ENCODE measurements at places on chromosomes 1 and 21. TPM values are rescaled to one million over a fixed set of nuclear protein-coding genes. Genes with fewer than 3 reads are reported as not detected.

The SEMA6C gene
- total RNA-seq = 6.9 TPM

The MYOC gene
- total RNA-seq = 1.7 TPM

The CHAF1B gene
- 0.55 TPM for total RNA-seq

- no peaks in the 10 kb centered on the region for H3K36me3 ChIP-seq
- peaks cover 7% of the 10 kb centered on the region for H3K4me1 ChIP-seq
- DNase-seq = no peak
- no peak overlapping the region for H3K27ac ChIP-seq
- H3K4me3 ChIP-seq = no peak overlapping the region
- H3K27me3 ChIP-seq = no peaks in the 10 kb centered on the region
Observed at GRCh38 chr1:171917331-171917730, 76.0 kb downstream of the DNM3 start.

DNA sequence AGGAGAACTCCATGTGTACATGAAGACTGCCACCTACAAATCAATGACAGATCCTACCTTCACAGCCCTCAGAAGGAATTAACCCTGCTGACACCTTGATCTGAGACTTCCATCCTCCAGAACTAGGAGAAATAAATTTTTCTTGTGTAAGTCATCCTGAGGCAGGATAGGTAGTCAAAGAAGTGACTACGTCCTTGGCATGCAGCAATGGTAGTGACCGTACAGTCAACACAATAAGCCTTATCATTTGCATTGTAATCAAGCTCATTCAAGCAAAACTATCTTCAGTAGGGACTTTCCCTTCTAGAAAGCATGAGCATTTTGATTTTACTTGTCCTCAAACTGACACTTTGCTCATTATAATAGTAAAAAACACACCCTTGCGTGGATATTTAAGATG lies 64.0 kb upstream of the KCNK1 start:
- H3K36me3 ChIP-seq = no peaks in the 10 kb centered on the region
- DNase-seq = no peak
- no peaks in the 10 kb centered on the region for H3K4me1 ChIP-seq
- no peaks in the 10 kb centered on the region for H3K27me3 ChIP-seq
- H3K4me3 ChIP-seq = no peak overlapping the region

DNA sequence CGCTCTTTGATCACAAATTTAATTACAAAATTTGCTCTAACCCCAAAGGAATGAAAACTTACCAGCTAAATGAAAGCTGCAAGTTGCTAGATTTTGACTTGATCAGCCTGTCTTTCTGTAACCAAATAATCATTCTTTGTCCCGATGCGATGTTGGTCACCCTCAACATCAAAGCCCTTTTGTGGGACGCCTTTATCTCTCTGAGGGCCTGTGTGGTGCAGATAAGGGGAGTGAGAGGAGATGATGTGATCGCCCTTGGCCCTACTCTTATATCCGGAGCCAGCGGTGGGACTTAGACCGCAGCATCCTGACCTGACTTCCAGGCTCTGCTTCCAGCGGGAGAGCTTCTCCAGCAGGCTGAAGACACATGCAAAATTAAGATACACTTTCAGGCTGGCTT lies 19.3 kb upstream of the UMODL1 start:
- DNase-seq = no peak
- peaks cover 4% of the 10 kb centered on the region for H3K4me1 ChIP-seq
- H3K4me3 ChIP-seq = no peak overlapping the region
- H3K27me3 ChIP-seq = no peaks in the 10 kb centered on the region
- no peaks in the 10 kb centered on the region for H3K36me3 ChIP-seq

DNA sequence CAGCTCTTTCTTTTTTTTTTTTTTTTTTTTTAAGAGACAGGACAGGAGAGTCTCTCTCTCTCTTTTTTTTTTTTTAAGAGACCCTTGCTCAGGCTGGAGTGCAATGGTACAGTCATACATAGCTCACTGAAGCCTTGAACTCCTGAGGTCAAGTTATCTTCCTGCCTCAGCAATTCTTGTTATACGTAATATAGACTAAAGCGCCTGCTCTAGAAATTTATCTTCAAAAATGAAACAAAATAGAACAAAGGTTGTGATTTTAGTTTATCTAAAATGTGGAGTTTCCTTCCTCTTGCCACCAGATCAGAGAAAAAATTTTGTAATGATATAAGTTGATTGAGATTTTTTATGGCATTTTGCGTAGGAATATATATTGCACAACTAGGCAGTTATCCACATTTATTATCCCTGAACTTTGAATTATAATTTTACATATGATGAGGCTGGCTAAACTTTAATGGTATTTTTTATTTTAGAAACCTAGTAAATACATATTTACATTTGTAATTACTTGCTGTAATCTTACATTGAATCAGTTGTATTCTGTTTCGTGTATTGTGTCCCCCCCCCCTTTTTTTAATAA lies 44.2 kb downstream of the MTF2 start:
- DNase-seq = no peak
- H3K36me3 ChIP-seq = no peaks in the 10 kb centered on the region
- H3K4me1 ChIP-seq = no peaks in the 10 kb centered on the region
- H3K27ac ChIP-seq = no peak overlapping the region

DNA sequence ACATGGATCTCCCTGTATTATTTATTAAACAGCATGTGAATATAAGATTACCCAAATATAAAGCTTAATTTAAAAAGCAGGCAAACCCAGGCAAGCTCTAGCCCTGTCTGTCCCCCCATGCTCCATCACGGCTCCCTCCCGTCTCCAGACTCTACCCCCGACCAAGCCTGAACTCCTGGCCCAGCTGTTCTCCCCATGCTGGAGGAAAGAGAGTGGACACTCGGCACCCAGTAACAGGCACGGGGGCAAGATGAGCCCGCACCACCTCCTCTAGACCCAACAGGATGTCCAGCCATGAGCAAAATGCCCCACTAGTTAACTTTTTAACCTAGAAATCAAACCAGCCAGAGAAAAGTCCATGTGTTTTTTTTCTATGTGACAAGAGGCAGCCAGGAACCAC lies 19.3 kb downstream of the SLC19A1 start:
- H3K27me3 ChIP-seq = no peaks in the 10 kb centered on the region
- peaks cover 8% of the 10 kb centered on the region for H3K36me3 ChIP-seq
- H3K4me1 ChIP-seq = no peaks in the 10 kb centered on the region
- H3K4me3 ChIP-seq = no peak overlapping the region
- no peak overlapping the region for H3K27ac ChIP-seq

GRCh38 chr1:214296860-214297745 lies 16.1 kb downstream of the SMYD2 start:
- H3K27ac ChIP-seq = no peak overlapping the region
- H3K27me3 ChIP-seq = no peaks in the 10 kb centered on the region
- H3K36me3 ChIP-seq = no peaks in the 10 kb centered on the region
- no peaks in the 10 kb centered on the region for H3K4me1 ChIP-seq
- no peak for DNase-seq
- H3K4me3 ChIP-seq = no peak overlapping the region

DNA sequence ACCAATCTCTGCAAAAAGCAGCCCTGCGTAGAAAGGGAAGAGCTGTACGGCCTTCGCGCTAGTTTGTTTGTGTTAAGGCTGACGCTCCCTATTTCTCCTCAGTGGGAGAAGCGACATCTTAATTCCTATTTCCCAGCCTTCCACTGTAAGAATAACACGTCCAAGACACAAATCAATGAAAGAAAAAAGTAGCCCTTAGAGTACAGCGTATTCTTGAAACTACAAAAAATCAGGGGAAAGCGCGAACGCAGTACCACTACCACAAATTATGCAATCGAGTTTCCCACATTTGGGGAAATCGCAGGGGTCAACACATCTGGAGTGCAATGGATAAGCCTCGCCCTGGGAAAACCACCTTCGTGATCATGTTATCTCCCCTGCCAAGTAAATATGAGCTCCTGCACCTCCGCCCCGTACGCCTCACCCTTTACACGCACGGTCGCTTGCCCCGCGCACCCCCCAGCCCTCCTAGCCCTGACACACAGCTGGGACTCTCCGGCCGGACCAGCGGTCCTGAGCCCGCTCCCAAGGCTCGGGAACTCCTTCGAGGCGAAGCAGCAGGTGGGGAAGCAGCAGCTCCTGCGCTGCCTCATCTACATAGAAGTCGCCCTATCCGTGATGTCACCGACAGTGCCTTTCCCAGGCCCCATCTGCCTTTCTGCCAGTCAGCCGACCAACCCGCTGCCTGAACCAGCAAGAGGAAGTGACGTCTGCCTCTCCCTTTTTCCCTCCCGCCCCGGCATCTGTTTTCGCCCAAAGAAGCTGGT lies 94.7 kb downstream of the PPIAL4G start:
- H3K27me3 ChIP-seq = no peaks in the 10 kb centered on the region
- no peaks in the 10 kb centered on the region for H3K4me1 ChIP-seq
- no peaks in the 10 kb centered on the region for H3K36me3 ChIP-seq
- H3K27ac ChIP-seq = peak overlapping the region; percentile 81
- DNase-seq = peak; percentile 96
- peak overlapping the region; percentile 57 for H3K4me3 ChIP-seq
